ENCODE measurements at places on chromosomes 4 and X.
A peak's percentile ranks its signal among the peaks of the same experiment; 100 is the strongest.

GRCh38 chr4:106985830-106986229, 50.3 kb downstream of the DKK2 start:
- no peak for DNase-seq

DNA sequence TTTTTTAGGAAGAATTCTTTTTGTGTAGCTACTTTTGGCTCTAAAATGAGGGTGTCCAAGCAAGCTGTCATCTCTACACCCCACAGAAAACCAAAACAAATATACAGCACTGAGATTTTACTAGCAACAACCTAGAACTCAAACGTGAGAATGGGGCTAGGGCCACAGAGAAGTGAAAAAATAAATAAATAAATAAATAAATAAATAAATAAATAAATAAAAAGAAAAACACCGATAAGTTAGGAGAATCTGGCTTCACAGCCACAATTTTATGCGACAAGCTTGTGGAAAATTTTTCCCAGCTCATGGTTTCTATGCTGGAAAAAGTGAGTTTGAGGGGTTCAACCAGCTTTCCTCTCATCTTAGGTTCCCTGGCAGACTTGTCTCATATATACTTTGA, 324.6 kb upstream of the TACR3 start:
- no peak for DNase-seq

GRCh38 chrX:9037296-9037695, 3.4 kb upstream of the FAM9B start:
- DNase-seq: no peak

- peak; percentile 7 for DNase-seq
Observed at GRCh38 chrX:41275661-41276609, 58.0 kb upstream of the DDX3X start.

DNA sequence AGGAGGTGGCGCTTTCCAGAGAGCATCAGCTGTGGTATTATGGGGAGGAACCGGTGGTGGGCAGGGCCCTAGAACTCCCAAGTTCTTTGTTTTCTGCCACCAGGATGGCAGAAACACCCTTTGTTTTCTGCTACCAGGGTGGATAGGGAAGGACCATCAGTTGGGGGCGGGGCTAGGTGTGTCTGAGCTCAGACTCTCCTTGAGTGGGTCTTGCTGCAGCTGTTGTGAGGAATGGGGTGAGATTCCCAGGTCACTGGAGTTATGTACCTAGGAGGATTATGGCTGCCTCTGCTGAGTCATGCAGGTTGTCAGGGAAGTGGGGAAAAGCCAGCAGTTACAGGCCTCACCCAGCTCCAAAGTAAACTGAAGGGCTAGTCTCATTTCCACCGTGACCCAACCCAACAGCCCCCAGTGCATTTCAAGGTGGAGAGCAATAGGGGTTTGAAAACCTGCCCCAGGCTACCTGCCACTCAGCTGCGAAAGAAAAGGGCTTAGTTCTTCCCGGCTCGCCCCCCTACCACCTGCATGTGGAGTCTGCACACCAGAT, 167.8 kb upstream of the FAM241A start:
- DNase-seq: no peak

GRCh38 chr4:75004755-75005668, 72.1 kb downstream of the PARM1 start:
- peak; percentile 30 for DNase-seq

- peak; percentile 51 for DNase-seq
Observed at GRCh38 chr4:65661471-65661870, 8.8 kb downstream of the EPHA5 start.

- DNase-seq: no peak
Observed at GRCh38 chr4:158005021-158005420, 167.8 kb downstream of the GASK1B start.

GRCh38 chr4:183348706-183349659, 26.8 kb upstream of the CLDN24 start:
- no peak for DNase-seq

- no peak for DNase-seq
Observed at GRCh38 chr4:22897520-22898108, 204.9 kb downstream of the GBA3 start.

DNA sequence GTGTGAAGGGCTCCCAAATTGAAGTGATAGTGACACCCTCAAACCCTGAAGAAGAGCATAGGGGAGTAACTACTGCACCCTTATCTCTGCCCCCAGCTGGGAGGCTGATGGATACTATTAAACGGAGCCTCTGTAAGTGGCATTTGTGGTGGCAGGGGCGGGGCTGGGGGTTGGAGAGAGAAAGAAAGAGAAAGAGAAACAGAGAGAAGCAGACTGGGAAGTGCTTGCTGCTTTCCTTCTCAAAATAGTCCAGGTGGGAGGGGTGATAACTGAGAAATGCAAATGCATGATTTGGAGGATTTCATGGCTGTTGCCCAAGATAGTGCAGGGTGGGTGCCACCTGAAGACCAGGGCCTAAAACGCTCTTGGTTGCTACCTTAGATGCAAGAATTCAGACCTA, 253.5 kb upstream of the GATB start:
- no peak for DNase-seq

DNA sequence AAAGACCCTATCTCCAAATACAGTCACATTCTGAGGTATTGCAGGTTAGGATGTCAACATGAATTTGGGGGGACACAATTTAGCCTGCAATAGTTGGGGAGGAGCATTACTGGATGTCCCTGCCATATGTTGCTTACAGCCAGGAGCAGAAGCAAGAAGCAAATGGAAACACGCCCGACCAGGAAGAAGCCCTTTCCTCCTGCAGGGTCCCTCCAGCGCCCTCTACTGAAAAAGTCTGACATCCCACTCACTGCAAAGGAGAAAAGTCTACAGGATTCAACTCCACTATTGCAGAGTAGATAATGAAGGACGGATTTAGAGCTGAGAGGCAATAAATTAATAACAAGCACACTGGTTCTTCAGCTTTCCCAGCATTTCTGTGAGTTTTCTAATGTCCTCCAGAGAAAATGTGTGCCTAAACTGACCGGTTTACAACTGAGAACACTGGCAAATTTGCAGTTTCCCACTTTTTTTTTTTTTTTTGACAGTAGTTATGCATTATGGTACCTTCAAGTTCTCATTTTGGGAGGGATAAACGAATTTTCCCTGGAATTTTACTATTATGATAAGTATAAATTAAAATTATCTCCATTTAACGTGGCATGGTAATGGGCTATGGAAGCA, 31.7 kb downstream of the COQ2 start:
- peak; percentile 56 for DNase-seq

- no peak for DNase-seq
Observed at GRCh38 chrX:24566240-24566639, 80.9 kb downstream of the PCYT1B start.

GRCh38 chrX:39931529-39932282, 166.1 kb downstream of the BCOR start:
- DNase-seq: no peak

DNA sequence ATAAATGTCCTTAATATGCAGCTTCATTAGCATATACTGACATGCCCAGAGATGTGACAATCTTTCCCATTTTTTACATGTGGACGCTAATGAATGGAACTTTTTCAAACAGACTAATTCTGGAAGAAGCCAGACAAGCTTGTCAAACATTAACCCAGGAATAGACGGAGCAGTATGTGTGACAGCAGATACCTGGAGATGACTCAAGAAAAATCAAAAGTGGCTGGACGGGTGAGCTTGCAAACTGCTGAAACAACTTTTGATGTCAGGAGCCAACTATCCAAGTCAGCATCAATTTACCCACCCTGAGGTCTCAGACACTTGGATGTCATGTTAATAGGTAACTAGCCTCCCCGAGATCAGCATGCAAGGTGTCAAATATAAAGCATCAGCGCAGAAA, 183.0 kb downstream of the PACRGL start:
- DNase-seq: no peak

- DNase-seq: no peak
Observed at GRCh38 chr4:117479673-117480072, 394.3 kb upstream of the TRAM1L1 start.

GRCh38 chrX:41933546-41933945, 10.2 kb upstream of the CASK start:
- no peak for DNase-seq

DNA sequence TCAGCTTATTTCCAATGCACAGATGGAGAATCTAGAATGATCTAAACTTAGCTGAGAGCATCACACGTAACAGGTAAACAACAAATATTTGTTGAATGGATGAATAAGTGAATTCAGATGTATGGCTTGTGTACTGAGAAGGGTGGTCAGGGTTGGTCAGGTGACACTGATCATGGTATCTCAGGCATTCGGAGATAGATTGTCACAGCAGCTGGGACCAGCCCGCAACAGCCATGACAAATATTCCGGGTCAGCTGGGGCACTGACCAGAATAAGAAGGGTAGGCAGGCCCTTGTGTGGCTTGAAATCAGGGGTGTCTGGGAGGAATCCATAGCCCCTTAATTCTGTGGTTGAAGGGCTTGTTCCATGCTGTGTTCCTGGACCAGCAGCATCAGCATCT, 159.4 kb upstream of the ARX start:
- no peak for DNase-seq

GRCh38 chr4:87193958-87194675, 26.3 kb downstream of the KLHL8 start:
- DNase-seq: no peak

- no peak for DNase-seq
Observed at GRCh38 chr4:93957186-93957585, 128.6 kb downstream of the ATOH1 start.

- DNase-seq: no peak
Observed at GRCh38 chr4:8287343-8288280, 18.1 kb downstream of the HTRA3 start.

DNA sequence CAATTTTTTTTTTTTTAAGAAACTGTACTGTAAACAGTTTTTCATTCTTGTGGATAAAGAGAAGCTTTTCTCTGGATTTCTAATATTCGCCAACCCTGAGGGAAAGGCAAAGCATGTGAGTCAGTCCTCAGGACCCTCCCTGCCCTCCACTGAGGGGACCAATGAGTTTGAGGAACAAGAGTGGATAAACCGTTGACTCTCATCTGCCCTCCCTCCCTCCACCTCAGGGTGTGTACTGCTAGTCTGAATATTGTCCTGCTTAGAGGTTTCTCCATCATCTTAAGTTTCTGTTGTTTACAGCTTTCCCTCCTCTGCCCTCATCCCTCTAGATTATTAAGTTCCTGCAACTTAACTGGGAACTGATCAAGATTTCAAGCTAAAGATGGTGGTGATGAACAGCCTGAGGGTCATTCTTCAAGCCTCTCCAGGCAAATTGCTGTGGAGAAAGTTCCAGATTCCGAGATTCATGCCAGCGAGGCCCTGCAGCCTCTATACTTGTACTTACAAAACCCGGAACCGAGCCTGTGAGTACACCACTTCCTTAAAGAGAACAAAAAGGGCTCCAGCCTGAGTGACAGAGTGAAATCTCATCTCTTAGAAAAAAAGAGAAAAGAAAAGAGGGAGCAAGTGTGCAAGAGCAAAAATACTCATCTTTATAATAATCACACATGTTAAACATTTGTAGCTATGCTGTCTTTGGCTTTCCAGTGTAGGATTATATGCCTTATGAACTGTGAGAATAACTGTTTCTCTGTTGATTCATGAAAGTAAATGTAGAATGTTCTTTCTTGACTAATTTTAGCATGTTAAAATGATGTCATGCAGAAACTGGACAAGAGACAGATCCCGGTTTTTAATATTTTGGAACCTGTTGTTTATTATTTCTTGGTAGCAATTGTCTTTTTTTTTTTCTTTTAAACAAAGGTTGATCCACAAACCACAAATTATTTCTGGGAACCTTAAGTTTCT, 11.9 kb downstream of the CA5B start:
- DNase-seq: no peak

DNA sequence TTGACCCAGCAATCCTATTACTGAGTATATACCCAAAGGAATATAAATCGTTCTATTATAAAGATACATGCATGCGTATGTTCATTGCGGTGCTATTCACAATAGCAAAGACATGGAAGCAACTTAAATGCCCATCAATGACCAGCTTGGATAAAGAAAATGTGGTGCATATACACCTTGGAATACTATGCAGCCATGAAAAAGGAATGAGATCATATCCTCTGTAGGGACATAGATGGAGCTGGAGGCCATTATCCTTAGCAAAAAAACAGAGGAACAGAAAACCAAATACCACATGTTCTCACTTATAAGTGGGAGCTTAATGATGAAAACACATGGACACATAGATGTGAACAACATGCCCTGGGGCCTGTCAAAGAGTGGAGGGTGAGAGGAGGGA, 124.1 kb upstream of the AFF2 start:
- no peak for DNase-seq

- no peak for DNase-seq
Observed at GRCh38 chr4:169054879-169055278, 44.8 kb upstream of the CBR4 start.

DNA sequence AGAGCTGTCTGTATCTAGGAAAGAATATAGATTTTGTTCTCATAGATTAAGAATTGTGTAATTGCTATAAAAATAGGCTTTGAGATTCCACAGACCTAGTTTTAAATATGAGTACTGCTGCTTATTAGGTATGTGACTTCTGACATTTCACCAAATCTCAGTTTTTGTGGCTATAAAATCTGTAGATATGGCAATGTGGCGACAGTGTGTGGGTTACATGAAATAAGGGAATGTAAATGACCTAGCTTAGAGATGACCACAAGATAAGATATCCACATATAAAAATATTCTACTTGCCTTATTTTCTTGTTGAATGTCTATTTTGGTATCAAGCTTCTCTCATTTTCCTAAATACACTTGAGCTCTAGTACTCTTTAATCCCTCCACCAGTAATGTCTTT, 193.8 kb downstream of the UNC5C start:
- no peak for DNase-seq

- DNase-seq: no peak
Observed at GRCh38 chrX:108216405-108216804, 124.8 kb downstream of the ATG4A start.

GRCh38 chrX:97529536-97530200, 646.0 kb downstream of the RPA4 start:
- no peak for DNase-seq

DNA sequence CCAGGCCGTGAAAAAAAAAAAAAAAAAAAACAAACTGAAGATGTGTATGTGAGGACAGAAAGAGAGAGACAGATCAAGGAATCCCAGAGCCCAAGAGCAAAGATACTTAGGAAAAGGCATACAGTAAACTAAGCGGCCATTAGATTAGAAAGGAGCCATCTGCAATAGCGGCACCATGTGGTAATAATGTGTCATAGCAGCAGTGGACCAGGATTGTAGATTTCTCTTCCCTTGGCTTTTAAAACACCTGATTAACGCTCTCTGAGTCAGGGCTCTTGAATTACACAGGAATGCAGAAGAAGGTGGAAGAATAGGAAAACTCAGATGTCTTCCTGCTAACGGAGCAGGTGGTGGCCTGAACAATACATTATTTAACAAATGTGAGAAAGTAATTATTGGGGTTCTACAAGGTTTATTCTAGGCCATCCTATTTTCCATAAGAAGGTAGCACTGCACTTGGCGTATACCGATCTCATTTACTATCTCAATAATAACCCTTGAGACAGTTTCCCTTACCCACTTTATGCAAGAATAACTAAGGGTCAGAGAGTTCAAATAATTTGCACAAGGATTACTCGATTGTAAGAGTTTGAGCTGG, 182.7 kb downstream of the KCNIP4 start:
- peak; percentile 35 for DNase-seq

All from NCI-H2029 treated with DMSO at 0.1 percent for 48 hours (cell line).